A172 (cell line): ENCODE measurements at places on chromosomes 4 and X. TPM values are rescaled to one million over a fixed set of nuclear protein-coding genes. Genes with fewer than 3 reads are reported as not detected.

CSAG1 gene
- total RNA-seq: 0.65 TPM in 1 of 2 replicates, not detected in the other

MRPL1 gene
- 35.2 and 50.4 TPM in 2 replicates for total RNA-seq

DEFB131A gene
- total RNA-seq: not detected in 2 replicates

NSUN7 gene
- total RNA-seq: 1.2 and 2.1 TPM in 2 replicates

NAP1L2 gene
- total RNA-seq: 0.19 and 0.60 TPM in 2 replicates

SMIM10L2A gene
- 0.29 TPM in 1 of 2 replicates, not detected in the other for total RNA-seq
